Activated gamma-delta T cell treated with Interleukin-2 at 50 U/mL for 16 hours (primary cell): ENCODE measurements at places on chromosomes 5 and 9.

DNA sequence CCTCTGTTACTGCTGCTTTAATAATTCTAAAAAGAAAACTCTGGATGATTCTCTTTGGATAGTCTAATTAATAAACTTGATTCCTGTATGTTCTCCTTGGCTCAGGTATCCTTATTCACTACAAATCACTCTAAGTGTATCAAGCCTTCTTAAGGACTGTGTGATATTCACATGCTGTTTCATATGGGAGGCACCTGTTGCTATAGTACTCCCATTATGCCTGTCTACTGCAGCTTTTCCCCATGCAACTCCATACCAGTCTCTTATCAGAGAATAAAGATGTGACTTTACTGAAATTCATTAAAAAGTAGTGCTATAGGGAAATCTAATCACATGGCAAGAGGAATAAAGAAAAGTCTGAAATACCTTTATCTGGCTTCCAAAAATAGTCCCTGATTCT, 14.7 kb downstream of the BRD8 start:
- DNase-seq = no peak

DNA sequence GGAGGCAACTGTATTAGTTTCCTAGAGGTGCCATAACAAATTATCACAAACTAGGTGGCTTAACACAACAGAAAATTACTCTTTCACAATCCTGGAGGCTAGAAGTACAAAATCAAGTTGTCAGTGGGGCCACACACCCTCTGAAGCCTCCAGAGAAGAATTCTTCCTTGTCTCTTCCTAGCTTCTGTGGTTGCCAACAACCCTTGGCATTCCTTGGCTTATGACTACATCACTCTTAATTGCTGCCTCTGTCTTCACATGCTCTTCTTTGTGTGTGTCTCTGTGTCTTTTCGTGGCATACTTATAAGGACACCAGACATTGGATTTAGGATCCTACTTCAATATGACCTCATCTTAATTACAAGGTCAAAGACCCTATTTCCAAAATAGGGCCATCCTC, 327.5 kb downstream of the CHSY3 start:
- DNase-seq = no peak

- no peak for DNase-seq
Observed at GRCh38 chr5:140342287-140342686, 4.1 kb downstream of the HBEGF start.

GRCh38 chr5:179612577-179613459, 10.7 kb downstream of the HNRNPH1 start:
- DNase-seq = no peak

- DNase-seq = no peak
Observed at GRCh38 chr5:164597293-164597900, 1092.0 kb downstream of the MAT2B start.

DNA sequence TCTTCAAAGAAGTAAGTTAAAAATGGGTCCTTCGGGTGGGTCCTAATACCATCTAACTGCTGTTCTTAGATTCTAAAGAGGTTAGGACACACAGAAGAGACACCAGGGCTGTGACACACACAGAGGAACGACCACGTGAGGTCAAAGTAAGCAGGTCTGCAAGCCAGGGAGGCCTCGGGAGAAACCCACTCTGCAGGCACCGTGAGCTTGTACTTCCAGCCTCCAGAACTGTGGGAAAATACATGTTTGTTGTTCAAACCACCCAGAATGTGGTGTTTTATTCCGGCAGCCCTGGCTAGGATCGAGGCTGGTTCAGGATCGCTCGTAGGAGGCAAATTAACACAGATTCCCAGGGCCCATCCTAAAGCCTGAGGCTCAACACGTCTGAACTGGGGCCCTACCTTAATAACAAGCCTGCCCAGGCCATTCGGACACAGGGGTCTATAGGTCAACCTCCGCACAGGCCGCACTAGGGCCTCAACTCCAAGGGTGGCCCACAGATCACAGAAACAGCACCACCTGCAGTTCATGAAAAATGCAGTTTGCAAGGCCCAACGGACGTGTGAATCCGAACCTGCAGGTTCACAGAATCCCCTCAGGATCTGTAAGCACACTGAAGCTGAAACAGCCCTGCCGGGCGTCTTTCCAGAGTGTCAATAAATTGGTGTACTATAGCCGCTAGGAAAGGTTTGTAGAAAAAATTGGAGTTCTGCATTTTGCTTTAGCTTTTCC, 7.1 kb downstream of the MED10 start:
- no peak for DNase-seq

GRCh38 chr5:10339058-10339811, 14.3 kb upstream of the MARCHF6 start:
- DNase-seq = no peak

DNA sequence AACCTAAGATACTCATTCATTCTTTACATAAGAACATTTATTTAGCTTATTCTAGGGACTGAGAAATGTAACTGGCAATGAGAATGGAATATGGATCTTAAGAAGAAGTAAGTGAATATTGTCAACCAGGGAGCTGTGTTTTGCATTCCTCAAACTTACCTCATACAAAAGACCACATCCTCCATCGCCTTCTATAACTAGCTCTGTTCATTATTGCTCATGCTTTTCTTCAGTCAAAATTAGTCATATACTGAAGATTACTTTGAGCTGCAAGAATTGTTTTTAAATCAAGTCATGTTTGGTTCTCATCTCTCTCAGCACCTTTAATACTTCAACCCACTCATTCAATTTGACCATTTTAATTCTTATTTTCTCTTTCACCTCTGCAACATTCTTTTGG, 140.3 kb upstream of the RASA1 start:
- no peak for DNase-seq

- DNase-seq = no peak
Observed at GRCh38 chr9:116643691-116644090, 43.4 kb upstream of the TRIM32 start.

- DNase-seq = no peak
Observed at GRCh38 chr9:89189215-89189614, 10.6 kb upstream of the SHC3 start.

GRCh38 chr5:172395483-172395882, 58.8 kb downstream of the SH3PXD2B start:
- no peak for DNase-seq
